Stimulated activated CD4-positive, alpha-beta T cell treated with anti-CD3 and anti-CD28 coated beads, Interleukin-4, amount 100 ng/mL, for 4 hours (primary cell): ENCODE measurements at places on chromosomes 4 and X.

- DNase-seq: no peak
Observed at GRCh38 chr4:15794426-15794825, 16.3 kb downstream of the CD38 start.

DNA sequence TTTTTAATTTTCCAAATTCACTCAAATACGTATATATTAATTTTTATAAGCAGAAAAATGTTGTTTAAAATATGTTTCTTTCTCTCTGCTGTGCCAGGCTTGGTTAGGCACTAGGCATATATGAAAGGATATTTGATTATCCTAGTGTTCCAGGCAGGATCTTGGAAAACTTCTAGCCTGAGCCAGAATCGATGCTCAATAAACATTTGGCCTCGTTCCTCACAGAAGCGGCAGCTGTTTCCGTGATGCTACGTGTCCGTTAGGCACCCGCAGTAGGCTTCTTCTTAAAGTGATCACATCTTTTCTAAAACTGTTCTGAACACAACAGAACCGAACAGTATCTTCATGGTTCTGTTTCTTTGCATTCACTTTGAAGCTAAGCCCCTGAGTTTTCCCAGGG is 50.1 kb upstream of the CRMP1 start:
- DNase-seq: no peak

GRCh38 chrX:142251202-142251601 is 46.1 kb upstream of the MAGEC2 start:
- no peak for DNase-seq

GRCh38 chrX:10893366-10893765 is 217.8 kb upstream of the HCCS start:
- DNase-seq: no peak

GRCh38 chr4:6548201-6548881 is 26.6 kb upstream of the MAN2B2 start:
- no peak for DNase-seq

- DNase-seq: no peak
Observed at GRCh38 chr4:139763672-139764071, 98.1 kb downstream of the MGST2 start.

DNA sequence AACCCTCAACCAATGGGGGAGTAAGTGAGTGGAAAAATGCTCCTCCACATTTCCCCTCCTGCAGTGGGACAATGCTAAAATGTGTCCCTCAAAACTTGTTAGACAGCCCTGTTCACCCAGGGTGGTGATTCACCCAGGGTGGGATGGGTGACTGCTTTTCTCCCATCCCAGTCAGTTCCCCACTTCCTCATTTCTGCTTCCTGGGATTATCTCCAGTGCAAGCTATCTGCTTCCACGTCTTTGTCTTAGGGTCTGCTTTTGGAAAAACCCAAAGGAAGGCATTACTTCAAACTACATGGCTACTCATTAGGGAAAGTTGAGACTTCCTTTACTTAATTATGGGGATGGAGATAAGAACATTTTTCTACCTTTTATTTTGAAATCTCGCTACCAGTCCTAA is 45.5 kb downstream of the ETNPPL start:
- DNase-seq: no peak
